ENCODE measurements at places on chromosomes 6 and 20.

GRCh38 chr20:9281803-9282202 lies 212.9 kb downstream of the PLCB4 start:
- no peak for DNase-seq

DNA sequence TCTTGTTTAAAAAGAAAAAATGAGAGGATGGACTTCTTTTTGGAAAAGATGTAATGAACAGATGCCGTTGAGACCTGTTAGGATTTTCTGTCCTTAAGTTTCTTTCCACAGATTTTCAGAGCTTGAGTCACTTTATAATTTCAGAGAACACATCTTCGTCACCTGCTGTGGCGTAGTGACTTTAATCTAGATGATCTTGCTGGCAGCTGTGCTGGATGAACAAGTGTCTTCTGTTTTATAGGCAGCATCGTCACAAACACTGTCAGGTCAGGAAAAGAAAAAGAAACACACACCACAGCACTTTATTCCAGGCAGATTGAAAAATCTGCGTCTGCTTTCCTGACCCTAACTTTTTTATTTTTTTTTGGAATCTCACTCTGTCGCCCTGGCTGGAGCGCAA lies 35.7 kb upstream of the GCNT2 start:
- DNase-seq = no peak

DNA sequence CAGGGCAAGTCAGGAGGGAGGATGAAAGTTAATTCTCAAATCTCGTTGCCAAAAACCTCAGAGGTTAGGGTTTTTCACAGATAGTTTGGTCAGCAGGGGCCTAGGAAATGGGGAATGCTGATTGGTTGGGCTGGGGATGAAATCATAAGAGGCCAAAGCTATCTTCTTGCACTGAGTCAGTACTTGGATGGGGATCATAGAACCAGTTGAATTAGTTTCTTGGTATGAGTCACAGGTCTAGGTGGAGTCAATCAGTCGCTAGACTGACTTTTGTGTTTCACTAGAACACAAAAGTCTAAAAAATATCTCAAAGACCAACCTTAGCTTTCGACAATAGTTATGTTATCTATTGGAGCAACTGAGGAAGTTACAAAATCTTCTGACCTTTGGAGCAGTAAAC lies 368.5 kb downstream of the TBC1D32 start:
- DNase-seq = no peak

DNA sequence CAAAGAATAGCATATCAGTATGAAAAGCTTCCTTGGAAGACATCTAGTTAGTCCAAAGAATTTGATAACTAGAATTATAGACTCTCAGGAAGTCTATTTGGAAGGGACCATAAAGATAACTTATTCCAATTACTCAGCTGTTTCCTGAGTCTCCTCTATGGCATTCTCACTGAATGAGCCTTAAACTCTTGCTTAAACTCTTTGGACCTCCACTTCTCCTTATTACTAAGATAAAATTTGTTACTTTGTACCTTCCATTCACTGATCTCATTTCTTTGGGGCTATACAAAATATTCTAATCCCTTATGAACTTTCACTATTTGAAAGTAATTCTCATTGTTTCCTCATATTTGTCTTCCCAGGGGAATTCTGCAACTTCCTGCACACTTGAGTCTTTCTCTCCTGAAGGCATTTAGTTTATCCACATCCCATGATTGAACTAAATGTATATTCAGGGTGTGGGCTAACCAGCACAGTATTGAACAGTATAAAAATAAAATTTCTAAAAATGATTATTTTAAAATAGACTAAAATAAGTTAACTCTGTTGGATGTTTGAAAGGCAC lies 67.1 kb upstream of the NOTCH4 start:
- no peak for DNase-seq

DNA sequence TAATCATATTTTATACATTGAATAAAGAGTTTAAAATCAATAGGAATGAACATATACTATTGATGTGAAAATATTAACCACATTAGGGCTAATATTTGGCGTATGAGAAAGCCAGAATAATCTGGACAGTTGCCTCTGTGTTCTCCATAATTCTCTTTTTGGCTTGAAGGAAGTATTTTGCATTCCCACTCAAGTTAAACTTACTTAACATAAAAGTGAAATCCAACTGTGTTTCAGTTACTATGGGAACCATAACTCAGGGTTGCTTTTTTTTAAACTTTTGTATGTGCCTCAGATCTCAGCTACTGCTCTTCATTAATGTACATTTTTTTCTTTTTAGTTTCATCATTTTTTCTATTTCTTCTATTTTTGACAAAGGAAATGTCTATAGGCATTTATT lies 479.8 kb downstream of the NKAIN2 start:
- no peak for DNase-seq

Measured in suppressor macrophage treated with lipopolysaccharide for 4 hours (primary cell).